CD8-positive, alpha-beta T cell (primary cell): ENCODE measurements at places on chromosomes 6 and 20. TPM values are rescaled to one million over a fixed set of nuclear protein-coding genes. Genes with fewer than 3 reads are reported as not detected.

- no peak for DNase-seq
These were observed 53.0 kb upstream of the MLIP start for GRCh38 chr6:54058236-54058635.

CCDC28A gene
- 38.2 TPM for total RNA-seq

DNA sequence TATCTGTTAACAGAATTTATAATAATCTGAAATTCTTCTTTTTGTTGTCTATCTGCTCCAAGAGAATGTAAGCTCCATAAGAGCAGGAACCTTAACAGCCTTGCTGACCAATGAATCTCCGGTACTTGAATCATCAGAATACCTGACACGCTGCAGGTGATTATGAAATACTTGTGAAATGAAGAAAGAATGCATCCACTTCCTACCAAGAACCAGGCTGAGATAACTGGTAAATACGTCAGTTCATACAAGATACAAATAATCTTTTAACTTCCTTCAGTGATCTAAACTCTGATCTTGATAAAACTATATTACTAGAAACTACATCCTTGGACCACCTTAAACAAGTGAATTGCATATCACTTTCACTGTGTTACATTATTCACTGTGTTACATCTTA, 116.2 kb downstream of the MAP3K5 start:
- no peak for DNase-seq

OGFRL1 gene
- 9.6 TPM for total RNA-seq

DNA sequence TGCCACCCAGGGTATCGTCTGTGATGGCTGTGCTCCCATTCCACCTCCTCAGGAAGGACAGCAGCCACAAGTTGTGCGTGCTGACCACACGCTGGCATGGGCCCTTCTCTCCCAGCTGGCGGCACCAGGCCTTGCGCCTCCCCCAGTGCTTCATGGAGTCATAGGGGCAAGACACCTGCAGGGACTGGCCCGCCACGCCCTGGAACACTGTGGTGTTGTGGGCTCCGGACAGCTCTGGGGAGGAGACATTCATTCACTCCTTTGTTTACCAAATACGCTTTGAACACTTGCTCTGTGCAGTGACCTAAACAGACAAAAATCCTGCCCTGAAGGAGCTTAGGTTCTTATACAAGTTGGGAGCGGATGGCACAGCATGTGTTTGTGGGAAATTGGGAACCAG, 1.5 kb downstream of the TREM2 start:
- no peak for DNase-seq

DNA sequence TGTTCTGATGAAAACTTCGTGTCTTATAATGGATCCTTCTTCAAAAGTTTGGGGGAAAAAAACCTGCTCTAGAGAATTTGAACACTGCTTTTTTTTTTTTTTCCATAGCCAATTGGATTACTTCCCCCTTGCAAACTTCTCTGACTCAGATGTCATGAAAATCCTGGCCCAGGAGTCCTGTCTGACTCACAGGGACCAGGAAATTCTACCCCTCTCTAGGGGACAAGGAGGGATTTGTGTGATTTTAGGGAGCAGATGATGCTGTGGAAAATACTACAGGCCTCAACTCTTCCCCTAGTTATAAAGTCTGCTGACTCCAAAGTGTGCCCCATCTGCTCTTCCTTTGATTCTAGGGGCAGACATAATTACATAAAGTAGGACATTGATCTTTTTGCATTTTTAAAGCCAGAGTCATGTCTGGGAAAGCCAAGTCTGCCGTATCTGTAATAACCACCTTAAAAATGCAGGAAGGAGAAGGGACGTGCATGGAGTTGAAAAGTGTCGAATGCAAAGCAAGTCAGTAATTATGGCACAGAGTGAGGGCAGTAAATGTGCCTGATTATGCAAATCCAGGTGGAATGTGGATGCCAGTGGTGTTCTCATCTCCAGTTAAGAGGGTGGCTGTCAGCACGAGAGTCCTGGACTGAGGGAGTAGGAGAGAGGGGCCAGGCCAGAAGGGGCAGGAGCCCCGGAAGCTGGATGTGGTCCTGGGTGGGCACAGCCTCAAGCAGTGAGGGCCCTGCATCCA, 144.3 kb upstream of the SULF2 start:
- no peak for DNase-seq

DNA sequence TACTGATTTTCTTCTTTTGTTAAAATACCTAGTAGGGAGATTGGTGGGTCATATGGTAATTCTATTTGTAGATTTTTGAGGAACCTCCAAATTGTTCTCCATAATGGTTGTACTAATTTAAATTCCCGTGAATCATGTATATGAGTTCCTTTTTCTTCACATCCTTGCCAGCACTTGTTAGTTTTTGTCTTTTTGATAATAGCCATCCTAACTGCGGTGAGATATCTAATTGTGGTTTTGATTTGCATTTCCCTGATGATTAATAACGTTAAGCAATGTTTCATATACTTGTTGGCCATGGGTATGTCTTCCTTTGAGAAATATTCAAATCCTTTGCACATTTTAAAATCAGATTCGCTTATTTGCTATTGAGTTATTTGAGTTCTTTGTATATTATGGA, 110.9 kb downstream of the JAG1 start:
- DNase-seq, result no peak

DNA sequence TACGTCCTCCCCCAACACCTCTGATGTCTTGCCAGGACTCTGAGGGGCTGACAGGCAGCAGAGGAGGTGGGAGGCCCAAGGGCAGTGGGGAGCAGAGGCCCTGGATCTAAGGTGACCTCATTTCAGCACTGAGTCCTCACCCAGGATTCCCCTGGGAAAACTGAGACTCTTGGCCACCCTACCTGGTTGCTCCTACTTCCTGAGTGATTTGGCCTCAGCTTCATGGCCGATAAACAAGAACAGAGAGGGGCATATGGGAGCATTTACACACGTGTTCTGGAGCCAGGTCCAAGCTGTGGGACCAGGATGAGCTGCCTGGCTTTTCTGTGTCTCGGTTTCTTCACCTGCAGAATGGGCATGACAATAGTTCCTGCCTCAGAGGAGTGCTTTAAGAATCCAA, 133.8 kb downstream of the ANKRD60 start:
- no peak for DNase-seq

DNA sequence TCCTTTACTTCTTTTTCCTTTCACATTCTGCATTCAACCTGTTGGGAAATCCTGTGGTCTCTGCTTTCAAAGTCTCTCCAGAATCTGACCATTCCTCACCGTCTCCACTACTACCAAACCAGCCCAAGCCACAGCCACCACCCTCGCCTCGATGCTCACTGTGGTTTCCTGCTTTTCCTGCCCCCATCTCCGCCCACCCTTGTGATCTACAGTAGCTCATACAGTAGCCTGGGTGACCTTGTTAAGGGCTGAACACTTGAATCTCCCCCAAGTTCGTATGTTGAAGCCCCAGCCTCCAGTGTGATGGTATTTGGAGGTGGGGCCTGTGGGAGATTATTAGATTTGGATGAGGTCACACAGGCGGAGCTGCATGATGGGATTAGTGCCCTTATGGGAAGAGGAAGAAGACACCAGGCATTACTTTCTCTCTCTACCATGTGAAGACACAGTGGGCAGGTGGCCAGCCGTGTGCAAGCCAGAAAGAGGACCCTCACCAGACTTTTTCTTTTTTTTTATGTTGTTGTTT, 189.0 kb upstream of the UST start:
- DNase-seq, result peak; percentile 36

GRCh38 chr6:137424251-137424650, 69.9 kb downstream of the OLIG3 start:
- DNase-seq, result no peak

- no peak for DNase-seq
These were observed 509.8 kb upstream of the JARID2 start for GRCh38 chr6:14735956-14736486.

- DNase-seq, result no peak
These were observed 13.8 kb upstream of the TIAM2 start for GRCh38 chr6:154981079-154981870.

- DNase-seq, result no peak
These were observed 4.3 kb downstream of the CALHM4 start for GRCh38 chr6:116557893-116558292.

GRCh38 chr6:11770546-11771466, 7.8 kb downstream of the ADTRP start:
- DNase-seq, result no peak

DNA sequence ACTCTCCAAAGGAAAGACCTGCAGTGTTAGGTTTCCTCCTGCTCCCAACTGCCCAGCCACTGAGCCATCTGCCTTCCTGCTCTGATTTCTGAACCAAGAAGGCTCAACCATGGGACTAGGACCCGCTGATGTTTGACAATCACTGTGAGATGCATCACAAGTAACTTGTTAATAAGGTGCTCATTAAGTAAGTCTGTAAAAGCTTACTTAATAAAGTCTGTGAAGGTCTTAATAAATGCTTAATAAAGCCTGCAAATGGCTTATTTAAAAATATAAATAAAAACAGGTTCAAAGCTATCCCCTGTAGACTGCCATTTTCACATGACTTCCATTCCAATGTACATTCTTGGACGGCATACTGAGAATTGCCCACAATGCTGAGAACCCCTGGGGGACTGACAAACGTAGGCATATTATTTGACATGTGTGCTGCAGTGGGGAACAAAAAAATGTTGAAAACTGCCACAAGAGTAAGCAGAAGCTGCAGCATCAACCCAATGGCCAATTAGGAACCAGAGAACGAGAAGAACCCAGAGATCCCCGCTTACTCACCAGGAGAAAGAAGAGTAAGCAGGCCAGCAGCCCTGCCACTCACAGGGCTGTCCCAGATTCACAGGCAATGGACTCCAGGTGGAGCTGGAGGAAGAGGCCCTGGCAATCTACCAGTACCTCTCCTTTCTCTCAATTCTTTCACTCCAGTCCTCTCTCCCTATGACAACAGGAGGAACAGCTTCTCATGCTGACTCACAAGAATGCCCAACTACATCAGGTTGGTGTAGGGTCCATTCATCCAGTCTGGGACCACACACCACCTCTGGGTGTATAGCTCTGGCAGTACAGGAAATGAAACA, 19.5 kb downstream of the KIF13A start:
- no peak for DNase-seq

CST4 gene
- total RNA-seq, result not detected

TNF gene
- total RNA-seq, result 32.7 TPM

LY6G5C gene
- 1.5 TPM for total RNA-seq

GRCh38 chr20:40317156-40317790, 371.8 kb downstream of the MAFB start:
- no peak for DNase-seq

DNA sequence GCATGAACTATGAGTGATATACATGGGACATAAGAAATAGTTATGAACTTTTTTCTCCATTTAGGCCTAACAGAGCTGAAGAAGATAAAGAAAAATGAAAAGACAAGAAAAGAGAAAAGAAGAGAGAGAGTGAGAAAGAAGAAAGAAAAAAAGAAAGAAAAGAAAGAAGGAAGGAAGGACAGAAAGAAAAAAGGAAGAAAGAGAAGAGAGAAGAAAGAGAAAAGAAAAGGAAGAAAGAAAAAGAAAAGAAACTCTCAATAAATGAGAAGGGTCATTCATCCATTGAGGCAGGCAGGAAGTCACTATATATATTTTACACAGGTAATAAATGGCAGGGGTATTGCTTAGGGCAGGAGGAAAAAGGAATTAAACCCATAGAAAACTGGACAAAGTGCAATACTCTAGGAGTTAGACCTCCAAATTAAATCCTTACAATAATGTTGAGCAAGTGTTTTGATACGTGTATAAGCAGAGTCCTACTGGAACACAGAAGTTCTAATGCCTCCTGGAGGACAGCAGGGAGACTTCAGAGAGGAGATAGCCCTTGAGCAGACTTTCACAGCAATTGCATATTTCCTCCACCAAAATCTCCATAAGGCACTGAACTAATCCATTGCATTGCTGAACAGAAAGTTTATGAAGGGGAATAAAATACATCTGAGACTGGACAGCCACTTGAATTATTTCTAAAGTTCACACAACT, 86.4 kb upstream of the TENT5A start:
- DNase-seq, result no peak

C20orf204 gene
- total RNA-seq, result 6.9 TPM

GRCh38 chr6:110033749-110034666, 55.9 kb downstream of the GPR6 start:
- no peak for DNase-seq

- DNase-seq, result no peak
These were observed 70.0 kb upstream of the CD2AP start for GRCh38 chr6:47407300-47408281.
